Tibial artery (tissue), 4 donors: ENCODE measurements at places on chromosomes 1 and 21.
A peak's percentile ranks its signal among the peaks of the same experiment; 100 is the strongest.

- no peak for DNase-seq
Observed at GRCh38 chr1:71657891-71658679, 577.2 kb upstream of the ZRANB2 start.

DNA sequence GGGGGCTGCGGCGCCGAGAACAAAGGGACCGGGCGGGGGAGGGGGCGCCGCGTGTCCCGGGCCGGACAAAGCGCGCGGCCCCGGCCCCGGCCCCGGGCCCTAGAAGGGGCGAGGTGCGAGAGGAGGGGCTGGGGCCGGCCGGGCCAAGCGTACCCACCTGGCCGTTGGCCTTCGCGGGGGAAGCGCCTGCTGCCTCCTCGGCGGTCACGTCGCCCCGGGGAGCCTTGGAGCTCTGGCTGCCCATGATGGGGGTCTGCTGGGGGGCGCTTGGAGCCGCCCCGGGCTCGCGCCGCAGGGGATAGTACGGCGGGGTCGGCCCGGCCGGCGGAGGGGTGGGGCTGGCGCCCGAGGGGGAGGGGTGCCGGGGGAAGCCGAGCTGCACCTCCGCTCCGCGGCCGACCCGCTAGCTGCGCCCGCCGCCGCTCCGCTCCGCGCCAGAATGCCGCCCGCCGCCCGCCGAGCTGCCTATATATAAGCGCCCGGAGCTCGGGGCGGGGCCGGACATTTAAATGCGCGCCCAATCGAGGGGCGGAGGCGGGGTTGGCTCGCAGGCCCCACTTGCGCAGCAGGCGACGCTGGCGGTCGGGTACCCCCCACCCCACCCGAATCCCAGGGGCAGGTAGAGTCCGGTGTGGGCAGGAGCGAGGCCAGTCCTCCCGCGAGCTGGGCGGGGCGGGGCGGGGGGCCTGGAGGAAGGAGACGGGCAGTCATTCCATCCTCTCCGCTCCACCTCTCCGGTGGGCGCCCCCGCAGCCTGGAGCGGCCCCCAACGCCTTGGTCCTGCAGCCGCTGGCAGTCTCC, at the start of gene MARCKSL1:
TSS of gene MARCKSL1 (minus strand) at position 444 of the 801 bp plus-strand sequence. CDS start at position 244, 200 bp downstream.
- peak; percentile 68 for DNase-seq

DNA sequence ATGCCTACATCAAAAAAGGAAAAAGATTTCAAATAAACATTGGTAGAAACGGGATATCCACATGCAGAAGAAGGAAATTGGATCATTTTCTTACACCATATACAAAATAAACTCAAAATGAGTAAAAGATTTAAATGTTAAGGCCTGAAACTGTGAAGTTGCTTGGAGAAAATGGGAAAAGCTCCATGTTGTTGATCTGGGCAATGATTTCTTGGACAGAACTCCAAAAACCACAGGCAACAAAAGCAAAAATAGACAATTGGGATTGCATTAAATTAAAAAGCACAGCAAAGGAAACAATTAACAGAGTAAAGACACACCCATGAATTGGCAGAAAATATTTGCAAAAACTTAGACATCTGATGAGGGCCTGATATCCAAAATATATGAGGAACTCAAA, 105.2 kb upstream of the APP start:
- no peak for DNase-seq

DNA sequence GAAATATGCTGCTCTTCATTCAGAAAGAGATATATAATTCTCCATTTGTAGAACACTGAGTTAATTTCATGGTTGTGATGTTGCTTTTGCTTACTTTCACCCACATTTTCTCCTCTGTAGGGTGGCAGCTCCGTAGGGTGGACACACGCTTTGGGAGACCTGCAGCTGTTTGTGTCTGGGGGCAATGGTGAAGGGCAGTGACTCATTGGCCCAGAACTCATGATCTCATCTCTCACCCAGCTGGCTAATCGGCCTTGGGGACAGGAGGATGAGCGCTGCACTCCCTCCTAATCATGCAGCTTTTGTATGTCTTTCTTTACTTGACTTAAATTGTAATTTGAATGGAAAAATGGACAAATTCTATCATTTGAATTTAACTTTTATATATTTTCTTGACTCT, 9.6 kb downstream of the DISC1 start:
- DNase-seq: no peak

DNA sequence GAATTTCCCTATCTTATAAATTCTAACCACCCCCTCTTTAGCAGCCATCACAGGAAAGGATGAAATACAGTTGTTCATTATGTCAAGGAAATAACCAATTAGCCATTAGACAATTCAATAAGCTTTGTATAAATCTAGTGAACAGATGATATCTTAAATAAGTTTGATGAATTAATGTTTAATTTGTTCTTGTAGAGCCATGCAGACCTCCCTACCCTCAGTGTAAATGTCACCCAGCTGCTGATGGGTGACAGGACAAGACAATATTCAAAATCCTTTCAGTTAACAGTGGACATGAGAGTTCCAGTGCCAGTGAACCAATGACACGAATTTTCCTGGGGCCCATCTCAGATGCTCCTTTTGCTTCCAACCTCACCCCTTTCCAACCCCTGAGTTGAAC, 395.9 kb downstream of the KCTD3 start:
- no peak for DNase-seq

DNA sequence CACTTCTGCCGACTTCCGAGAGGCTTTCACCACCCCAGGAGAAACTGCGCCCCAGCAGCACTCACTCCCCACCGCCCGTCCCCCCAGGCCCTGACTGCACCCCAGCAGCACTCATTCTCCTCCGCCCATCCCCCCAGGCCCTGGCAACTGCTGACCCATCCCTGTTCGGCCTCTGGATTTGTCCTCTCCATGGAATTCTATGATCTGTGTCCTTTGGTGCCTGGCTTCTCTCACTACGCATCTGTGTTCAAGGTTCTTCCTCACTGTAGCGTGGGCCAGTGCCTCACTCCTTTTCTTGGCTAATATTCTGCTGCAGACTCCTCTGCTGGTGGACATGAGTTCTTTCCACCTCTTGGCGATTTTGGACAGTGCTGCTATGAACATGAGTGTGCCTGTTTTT, 121.8 kb upstream of the ARHGEF16 start:
- no peak for DNase-seq

DNA sequence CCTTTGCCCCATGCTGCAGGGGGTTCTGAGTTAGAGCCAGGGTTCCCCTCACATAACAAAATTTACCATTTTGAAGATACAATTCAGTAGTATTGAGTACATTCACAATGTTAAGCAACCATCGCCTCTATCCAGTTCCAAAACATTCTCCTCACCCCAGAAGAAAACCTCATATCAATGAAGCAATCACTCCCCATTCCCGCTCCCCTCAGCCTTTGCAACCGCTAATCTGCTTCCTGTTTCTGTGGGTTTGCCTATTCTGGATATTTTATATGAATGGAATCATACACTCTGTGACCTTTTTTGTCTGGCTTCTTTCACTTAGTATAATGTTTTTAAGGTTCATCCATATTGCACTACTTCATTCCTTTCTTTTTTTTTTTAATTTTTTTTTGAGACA, 32.9 kb downstream of the SERINC2 start:
- DNase-seq: no peak

DNA sequence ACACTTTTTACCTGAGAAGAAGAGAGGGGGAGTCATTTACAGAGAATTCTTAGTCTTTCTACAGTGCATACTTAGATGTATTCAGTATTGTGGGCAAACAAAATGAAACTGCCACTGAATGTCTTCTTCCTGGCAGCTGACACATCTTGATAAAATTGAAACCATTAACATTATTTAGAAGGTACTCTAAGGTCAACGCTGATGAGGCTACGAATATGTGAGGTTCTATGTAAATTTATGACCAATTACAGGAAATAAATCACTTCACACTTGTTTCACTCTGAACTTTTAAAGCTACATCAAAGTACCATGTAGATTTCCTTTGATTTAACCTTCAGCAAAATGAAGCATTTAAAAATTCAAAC, 51.3 kb upstream of the GFI1 start:
- DNase-seq: no peak

DNA sequence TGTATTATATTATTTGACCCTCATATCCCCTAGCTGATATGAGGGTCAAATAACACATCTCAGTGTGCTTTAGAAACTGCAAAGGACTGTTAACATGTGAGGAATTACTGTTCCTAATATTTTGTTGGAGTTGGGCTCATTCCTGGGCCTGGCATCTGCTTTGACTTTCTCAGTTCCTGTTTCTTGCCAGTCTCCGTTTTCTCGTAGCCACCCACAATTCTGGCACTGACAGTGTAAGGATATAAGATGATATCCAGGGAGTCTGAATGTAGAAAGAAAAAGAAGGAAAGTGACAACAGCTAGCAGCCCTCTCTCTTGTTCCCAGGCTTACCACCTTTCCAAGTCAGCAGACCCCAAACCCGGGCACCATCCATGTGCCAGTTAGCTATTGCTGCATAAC, 54.4 kb upstream of the SCMH1 start:
- DNase-seq: no peak

GRCh38 chr1:207502726-207503125, 6.8 kb downstream of the CR1 start:
- no peak for DNase-seq

- DNase-seq: no peak
Observed at GRCh38 chr1:2547210-2548067, 8.7 kb upstream of the TNFRSF14 start.

GRCh38 chr1:116537040-116537831, 33.6 kb downstream of the CD58 start:
- no peak for DNase-seq

DNA sequence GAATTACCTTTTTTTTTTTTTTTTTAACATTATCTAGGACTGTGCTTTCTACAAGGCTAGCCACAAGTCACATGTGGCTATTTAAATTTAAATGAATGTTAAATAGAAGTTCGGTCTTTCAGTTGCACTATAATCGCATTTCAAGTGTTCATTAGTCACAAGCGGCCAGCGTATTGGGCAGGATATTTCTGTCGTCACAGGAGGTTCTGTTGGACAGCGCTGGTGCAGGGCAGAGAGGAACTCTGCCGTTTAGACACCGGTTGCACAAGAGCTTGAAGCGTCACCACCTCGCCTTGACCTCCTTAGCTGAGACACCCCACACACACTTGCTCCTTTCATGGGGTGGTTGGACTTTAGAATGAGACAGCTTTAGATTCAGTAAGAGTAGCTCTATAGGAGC, 64.1 kb downstream of the BACE2 start:
- DNase-seq: no peak

- no peak for DNase-seq
Observed at GRCh38 chr1:5796028-5796427, 196.2 kb downstream of the NPHP4 start.

DNA sequence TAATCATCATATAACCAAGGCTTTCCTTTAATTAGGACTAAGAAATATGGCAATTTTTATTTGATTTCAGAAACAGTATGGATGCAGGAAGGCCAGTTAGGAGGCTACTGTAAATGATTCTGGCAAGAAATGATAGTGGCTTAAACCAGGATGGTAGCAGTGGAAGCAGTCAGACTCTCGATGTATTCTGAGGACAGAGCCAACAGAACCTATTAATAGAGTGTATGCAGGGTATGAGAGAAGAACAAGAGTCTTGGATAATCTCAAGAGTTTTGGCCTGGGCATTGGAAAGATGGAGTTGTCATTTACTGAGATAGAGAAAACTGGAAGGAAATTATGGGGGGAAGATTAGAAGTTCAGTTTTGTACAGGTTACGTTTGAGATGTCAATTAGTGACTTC, 73.3 kb upstream of the GNG4 start:
- DNase-seq: no peak

DNA sequence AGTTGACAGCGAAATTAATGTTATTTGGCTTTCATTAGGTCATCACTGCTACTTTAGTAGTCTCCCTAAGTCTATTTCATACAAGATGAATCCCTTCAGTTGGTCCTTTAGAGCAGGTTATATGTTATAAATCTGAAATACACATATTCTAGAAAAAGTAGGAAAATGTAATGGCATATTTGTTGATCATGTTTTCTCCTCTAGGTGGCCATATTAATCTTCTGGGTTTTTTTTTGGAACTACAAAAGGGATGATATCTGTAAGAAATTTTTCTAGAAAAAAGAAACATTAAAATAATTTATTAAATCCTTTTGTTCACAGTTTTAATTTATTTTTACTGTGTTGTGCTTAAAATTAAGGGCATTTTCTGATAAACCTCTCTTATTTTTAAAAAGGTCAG, 87.9 kb downstream of the SYT14 start:
- DNase-seq: no peak

- no peak for DNase-seq
Observed at GRCh38 chr1:66374148-66374547, 159.8 kb upstream of the SGIP1 start.

GRCh38 chr1:231494439-231495110, 33.9 kb upstream of the TSNAX start:
- DNase-seq: no peak

DNA sequence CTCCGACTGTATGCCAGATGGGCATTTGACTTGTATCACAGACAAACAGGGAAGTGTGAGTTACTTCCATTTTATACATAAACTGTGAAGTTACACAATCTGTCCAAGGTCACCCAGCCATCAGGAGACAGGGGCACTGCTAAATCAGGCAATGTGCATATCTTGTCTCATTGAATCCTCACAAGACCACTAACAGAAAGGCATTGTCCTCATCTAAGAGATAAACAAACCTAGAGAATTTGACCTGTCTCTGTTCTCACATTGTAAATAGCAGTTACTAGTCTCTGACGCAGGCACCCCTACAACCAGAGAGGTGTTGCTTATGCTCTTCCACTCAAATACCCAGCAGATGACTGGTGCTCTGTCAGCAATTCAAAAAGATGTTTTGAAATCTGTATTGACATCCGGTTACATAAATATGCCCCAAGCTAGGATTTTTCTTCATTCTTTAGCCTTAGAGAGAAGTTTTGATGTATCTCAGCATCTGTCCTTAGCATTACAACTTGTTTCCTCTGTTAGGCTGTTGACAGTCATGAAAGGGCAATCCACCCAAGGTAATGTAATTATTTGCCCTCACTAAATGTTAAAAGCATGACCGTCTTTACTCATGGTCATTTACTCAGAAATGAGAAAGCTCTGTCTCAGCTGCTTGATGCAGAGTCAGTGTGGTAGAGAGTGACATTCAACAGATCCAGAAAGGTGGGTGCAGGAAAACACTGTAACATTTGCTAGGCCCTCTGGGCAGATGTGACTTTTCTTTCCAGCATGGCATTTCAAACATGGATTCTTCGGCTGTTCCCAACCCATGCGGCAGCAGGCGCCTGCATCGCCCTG, 51.9 kb upstream of the ZNF326 start:
- no peak for DNase-seq

DNA sequence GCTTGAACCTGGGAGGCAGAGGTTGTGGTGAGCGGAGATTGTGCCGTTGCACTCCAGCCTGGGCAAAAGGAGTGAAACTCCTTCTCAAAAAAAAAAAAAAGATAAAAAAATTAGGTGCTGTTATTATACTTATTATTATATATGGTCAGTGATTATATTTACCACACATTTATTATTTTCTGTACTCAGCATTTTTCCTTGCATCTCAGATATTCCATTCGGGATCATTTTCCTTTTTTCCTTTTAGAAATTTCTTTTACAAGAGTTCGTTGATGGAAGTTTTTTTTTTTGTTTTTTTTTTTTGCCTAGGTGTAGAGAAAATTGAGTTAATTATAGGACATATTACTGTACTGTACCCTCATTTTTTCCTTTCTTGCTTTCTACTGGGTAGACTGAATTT, 13.5 kb downstream of the CCDC30 start:
- DNase-seq: no peak
